ENCODE measurements at places on chromosomes 2 and 18.

DNA sequence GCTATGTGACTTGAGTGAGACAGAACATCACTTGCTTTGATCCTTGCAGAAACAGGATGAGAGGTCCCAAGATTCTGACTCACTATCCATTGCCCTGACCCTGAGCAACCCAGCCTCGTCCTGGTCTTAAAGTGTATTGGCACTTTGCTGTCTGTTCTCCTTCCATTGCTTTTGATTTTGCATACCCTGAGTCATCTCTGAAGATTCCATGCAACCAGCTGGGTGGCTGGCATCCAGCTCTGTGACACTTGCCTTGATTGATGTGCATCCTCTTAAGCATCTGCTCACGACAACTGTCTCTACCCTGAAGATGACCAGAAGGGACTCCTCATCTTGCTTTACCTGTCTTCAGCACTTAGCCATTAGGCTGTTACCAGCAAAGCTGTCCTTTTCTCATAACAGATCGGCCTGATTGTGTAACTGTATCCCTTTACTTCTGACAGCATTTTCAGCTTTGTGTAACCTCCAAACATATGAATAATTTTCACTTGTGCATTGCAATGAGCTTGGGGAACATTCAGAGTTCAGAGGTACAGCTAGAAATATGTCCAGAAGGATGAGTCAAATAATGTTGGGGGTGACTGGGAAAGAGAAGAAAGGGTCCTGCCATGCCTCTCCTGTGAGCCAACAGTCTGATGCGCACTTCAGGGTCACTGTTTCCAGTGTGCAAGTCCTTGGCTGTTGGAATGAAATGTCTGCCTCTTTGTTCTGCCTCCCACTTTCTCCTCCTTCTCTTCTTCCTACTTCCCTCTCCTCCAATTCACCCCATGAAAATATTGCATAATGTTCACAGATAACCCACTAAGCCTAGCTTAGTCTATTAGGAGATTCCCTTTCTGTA lies 249.7 kb upstream of the OSR1 start:
- DNase-seq, result peak; percentile 79

DNA sequence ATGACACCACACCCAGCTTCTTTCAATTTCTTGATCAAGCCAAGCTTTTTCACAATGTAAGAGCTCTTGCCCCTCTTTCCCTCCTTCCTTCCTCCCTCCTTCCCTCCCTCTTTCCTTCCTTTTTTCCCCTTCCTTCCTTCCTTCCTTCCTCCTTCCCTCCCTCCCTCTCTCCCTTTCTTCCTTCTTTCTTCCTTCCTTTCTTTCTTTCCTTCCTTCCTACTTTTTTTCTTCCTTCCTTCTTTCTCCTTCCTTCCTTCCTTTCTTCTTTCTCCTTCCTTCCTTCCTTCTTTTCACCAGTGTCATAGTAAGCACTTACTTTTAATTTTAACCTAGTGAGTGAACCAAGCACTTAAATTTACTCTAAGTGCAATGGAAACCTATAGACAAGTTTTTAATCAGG lies 21.2 kb upstream of the PSME4 start:
- DNase-seq, result no peak

GRCh38 chr2:147824620-147825019 lies 20.2 kb upstream of the ACVR2A start:
- no peak for DNase-seq

GRCh38 chr2:240898108-240898730 lies 2.3 kb upstream of the MAB21L4 start:
- DNase-seq, result no peak

DNA sequence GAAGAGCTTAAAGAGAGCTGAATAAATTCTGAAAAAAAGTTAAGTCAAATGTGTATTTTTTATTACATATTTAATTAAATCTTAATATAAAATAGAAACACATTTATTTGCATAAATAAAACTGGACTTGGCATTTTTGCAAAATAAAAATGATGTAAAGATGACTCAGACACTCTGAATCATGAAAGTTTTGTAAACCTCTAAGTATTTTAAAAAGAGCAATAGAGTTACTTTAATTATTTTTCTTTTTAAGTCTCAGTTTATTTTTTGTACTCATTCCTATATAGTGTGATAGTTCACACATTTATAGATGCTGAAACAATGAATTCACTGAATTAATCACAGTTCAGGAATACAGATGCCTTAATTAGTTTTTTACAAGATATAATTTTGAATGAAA lies 109.9 kb upstream of the DTNA start:
- DNase-seq, result peak; percentile 17

DNA sequence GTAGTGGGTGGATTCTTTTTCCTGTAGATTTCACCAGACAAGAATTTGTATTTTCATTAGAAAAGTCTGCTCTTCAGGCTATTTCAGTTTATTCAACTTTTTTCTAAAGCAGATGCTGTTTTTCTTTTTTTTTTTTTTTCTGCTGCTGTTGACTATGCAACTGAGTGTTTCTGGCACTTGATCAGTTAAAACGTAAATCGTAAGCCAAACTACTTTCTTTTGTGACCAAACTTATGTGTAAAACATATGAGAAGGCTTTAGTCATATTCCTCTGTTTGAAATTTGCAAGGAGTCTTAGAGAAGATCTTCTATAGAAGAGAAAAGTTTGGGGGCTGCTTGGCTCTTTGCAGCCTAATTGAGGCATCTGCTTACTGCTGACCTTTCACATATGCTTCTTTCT lies 170.1 kb downstream of the PARD3B start:
- no peak for DNase-seq

DNA sequence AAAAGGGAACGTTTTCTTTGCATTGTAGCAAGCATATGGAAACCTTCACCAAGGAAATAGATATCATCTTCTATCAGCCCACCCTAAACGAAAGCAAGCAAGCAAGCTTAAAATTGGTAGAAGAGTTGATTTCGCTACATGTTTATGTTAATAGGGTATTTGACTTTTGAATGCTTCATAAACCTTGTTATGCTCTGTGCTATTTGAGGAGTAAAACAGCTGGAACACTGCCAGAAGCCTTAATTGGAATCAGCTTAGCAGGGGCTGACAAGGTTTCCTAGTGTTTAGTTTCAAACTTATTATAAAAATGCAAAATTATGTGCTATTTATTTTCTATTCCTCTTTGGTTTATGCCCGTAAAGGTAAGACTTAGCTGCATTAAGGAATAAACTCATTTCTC lies 70.6 kb upstream of the LINC00305 start:
- DNase-seq, result no peak

DNA sequence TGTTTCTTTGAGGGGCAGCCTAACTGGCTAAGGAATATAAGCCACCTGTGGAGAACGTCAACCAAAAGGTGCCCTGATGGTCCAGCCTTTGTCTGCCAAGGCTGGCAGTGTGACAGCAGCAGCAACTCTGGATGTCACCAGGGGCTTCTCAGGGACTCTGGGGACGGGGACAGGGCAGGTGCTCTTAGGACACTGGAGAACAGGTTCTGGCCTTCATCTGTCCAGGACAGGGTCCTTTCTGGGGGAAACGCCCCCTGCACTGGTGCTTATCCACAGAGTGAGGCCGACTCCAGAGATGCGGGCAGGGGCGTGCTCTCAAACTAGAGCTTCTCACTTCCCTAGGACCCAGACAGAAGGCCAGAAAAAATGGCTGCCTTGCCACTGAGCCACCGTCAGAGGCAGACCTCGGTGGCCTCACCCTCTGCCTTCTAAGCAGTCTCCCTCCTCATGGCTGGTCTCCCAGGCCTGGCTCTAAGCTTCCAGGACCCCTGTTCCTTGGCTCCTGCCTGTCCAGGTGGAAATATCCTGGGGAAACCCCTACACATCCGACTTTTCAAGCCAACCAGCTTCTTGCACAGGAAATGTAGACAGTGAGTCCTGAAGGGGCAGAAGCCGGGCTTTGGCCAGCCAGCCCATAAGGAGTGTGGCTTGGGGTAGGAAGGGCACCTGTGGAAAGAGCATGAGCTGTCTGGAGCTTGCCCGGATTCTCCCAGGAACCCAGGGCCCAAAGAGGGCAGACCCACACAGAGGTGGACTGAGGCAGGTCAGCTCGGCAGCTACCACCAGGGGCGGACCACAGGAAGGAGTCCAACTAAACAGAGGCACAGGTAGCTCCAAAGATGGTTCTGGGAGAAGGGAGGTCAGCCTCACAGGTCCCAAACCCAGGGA lies 11.3 kb upstream of the SFXN5 start:
- no peak for DNase-seq

- DNase-seq, result no peak
These were observed 5.9 kb downstream of the ACKR3 start for GRCh38 chr2:236575510-236575909.

DNA sequence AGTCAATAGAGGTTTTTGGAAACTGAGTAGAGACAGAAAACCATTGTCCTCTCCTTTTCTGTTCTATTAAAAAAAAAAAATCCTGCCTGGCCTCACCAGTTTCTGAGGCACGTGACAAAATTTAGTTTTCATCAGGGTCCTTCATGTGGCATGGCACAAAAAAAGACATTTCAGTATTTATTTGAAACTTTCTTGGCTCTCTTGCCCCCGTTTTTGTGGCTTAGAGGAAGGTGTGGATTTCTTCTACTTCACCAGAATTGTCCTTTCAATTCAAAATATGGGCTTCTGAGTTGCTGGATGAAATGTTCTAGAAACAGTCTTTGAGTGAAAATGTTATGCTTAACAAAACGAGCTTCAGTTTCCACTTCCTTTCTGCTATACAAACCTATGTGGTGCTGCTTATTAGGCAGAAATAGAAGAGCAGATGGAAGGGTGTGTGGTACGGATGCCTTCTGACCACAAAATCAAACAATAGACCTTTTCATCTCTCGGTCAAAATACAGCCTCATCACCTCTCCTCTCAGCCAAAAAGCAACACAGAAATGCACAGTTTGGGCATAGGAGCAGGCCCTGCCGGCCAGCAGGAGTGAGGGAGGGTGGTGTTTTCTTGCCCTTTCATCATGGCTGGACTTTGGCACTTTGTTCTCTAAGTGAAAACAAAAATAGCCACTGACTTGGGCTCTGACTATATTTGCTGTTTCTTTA lies 89.2 kb downstream of the SH3RF3 start:
- peak; percentile 25 for DNase-seq

Data from fibroblast of gingiva (primary cell).